ENCODE measurements at places on chromosomes 4 and X. TPM values are rescaled to one million over a fixed set of nuclear protein-coding genes. Genes with fewer than 3 reads are reported as not detected.

GRCh38 chrX:65910899-65911298, 129.0 kb downstream of the VSIG4 start:
- no peak for DNase-seq

- DNase-seq: no peak
Measured at GRCh38 chr4:37799941-37800554, 26.4 kb upstream of the PGM2 start.

DNA sequence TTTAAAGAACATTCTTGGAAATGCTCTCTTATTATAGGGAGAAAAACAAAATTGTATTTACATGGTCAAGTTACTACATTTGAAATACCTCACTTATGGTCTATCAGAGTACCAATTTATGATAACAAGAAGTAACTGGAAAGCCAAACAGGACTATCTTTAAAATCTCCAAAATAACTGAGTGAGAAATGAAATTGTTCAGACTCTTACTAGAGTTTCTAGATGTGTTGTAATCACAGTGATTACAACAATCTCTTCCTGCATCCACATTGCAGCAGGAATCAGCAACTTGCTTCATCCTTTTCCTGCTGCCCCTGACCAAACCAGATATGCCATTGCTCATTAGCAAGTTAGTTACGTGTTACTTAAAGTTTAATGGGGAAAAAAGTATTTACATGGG, 245.2 kb upstream of the SMIM31 start:
- DNase-seq: no peak

DNA sequence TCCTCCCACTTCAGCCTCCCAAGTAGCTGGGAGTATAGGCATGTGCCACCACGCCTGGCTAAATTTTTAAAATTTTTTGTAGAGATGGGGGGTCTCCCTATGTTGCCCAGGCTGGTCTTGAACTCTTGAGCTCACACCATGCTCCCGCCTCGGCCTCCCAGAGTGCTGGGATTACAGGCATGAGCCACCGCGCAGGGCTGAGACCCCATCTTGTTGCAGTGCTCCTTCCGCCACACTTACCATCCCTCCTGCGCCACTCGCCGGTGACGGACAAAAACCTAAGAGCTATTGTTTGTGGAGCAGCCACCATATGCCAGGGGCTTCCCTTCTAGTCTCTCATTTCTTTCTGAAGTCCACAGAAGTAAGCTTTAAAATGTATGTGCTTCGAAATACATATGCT, 34.5 kb downstream of the NSG1 start:
- no peak for DNase-seq

DNA sequence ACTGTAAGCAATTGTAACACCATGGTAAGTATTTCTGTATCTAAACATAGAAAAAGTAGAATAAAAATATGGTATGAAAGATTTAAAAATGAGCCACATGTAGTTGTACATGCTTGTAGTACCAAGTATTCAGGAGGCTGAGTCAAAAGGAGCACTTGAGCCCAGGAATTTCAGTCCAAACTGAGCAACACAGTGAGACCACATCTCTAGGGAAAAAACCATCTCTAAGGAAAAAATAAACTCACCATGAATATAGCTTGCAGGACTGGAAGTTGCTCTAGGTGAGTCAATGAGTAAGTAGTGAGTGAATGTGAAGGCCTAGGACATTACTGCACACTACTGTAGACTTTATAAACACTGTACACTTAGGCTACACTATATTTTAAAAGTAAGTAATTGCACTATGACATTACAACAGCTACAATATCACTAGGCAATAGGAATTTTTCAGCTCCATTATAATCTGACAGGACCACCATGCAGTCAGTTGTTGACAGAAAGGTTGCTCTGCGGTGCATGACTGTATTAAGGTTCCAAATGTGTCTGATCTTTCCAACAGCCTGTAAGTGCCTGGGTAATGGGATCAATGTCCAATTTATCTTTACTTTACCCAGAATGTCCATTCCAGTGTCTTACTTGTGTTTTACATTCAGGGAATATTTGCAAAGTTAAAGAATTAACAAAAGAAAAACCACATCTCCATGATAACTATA, 28.9 kb upstream of the LRBA start:
- DNase-seq: no peak

- no peak for DNase-seq
Measured at GRCh38 chr4:20393486-20394100, 141.9 kb downstream of the SLIT2 start.

GRCh38 chr4:125244848-125245450, 69.8 kb upstream of the FAT4 start:
- DNase-seq: no peak

DNA sequence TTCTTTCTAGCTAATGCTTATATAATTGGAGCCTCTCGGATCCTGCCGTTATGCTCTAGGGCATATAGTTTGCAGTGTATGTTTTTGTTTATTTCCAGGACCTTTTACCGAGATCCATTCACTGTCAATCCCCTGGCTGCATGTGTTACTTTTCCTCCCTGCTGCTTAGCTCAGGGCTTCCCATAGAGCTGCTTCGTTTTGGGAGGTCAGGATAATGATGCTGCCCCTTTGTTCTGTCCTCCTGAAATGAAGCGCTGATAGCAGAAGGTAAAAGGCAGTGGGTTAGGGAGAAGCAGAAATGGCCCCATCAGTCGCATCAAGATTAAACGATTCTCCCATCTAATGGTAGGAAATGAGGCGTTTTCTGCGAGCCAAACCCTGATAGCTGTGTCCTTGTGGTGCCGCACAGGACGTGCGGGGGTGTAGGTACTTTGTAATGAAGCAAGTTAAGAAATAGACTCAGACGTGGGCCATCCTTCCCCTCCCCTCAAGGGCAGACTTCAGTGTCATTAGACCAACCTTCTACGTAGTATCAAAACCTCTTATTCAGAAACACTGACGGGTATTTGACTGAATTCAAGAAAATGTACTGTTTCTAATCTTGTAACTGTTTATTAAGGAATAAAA, 37.3 kb downstream of the AFF2 start:
- no peak for DNase-seq

DNA sequence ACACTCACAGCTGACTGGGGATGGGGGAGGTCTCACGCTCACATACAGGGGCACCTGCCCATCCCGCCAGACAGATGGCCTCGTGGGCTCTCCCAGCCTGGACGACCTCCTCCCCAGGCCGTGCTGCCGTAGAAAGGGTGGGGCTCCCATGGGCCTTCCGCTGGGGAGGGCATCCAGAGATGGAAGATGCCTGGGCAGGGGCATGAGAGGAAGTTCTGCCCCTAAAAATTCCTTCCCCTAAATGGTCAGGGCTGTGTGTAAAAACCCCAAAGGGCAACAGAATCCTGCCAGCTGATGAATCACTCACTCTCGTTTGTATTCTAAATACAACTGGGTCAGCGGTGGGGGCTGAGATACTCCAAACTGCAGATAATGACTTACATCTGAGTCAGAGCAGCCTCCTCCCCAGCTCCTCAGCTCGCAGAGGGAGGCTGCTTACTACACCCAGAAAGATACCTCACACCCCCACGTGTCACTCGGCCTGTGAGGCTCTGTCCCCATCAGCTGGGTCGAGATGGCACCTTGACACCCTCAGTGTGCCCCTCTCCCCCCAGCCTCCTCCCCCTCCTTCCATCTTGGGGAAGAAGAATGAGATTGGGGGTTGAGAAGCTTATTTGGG, 10.1 kb downstream of the WDR1 start:
- DNase-seq: no peak

GRCh38 chr4:38237139-38237538, 276.9 kb downstream of the PTTG2 start:
- no peak for DNase-seq

DNA sequence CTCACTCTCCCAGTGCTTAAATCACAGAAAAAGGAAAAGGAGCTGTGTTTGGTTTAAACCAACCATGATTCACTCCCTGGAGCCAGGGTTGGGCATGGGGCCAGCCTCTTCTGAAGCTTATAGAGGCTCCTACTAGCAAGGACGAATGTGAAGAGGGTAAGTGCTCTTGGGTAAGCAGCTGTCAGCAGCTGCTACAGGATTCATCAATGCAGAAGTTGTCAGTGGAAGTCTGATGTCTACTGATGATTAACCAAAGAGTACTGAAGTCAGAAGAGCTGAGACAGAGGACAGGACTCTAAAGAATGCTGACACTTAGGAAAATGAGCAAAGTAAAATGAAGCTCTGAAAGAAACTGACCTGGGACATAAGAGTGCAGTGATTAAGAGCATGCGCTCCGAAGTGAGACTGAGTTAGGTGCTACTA, 32.7 kb upstream of the JADE1 start:
- no peak for DNase-seq

DNA sequence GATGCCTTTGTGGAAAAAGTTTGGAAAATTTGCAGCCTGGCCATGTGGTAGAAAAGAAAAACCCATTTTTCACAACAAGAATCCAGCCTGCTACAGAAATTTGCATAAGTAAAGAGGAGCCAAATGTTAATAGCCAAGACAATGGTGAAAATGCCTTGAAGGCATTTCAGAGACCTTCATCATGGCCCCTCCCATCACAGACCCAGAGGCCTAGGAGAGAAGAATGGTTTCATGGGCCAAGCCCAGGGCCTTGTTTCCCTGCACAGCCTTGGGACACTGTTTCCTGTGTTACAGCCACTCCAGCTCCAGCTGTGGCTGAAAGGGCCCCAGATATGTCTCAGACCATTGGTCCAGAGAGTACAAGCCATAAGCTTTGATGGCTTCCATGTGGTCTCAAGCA, 101.4 kb upstream of the LINC00632 start:
- DNase-seq: no peak

DNA sequence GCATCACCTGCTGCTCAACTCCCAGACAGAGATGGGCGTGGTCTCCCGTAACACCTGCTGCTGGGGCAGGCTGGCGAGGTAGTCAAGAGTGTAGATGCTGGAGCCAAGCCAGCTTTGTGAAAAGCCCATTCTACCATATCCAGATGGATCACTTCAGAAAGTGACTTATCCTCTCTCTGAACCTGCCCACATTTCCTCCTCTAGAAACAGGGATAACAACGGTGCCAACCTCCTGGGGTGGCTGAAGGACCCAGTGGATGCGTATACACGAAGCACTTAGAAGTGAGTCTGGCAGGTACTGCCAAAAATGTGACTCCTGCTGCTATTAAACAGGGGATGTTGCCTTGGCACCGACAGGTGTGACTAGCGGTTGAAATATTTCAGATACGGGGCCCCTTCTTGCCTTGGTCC, 95.8 kb downstream of the SORBS2 start:
- DNase-seq: no peak

- no peak for DNase-seq
Measured at GRCh38 chr4:36152735-36153134, 91.6 kb downstream of the ARAP2 start.

GRCh38 chr4:184165291-184165690, 52.4 kb downstream of the ENPP6 start:
- no peak for DNase-seq

DNA sequence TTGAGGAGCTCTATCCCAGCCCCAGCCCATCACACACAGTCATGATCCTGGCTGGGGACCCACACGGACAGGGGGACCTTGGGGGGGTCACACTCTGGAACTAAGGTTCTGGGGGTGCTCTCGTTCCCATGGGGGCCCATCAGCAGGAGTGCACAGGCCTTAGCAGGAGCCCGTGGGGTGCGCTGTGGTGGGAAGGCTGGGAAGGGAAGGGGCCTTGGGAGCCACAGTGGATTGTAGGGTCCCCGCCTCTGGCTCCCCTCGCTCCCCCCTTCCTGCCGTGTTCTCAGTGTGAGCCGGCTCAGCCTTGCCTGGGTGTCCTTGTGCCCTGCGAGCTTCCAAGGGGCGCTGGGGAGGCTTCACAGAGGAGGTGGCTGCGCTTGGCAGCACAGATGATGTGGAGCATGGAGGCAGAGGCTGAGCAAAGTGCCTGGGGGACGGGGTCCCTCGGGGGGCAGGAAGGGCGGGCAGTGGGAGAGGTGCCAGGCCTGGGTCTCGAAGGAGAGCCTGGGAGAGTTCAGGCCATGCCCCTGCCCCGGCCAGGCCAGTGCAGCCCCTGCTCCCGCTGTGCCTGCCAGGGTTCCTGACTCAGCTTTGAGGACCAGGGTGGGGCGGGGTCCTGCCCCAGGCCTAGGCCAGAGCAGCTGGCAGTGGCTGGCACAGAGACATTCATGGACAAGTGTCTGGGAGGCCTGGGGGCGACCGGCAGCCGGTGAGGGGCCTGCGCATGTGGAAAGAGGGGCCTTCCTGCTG, 5.5 kb upstream of the HGFAC start:
- DNase-seq: no peak

- DNase-seq: no peak
Measured at GRCh38 chr4:141248029-141248428, 27.3 kb downstream of the ZNF330 start.

GRCh38 chrX:133090236-133090809, 6.6 kb downstream of the USP26 start:
- no peak for DNase-seq

GRCh38 chr4:115145393-115146160, 32.2 kb upstream of the NDST4 start:
- no peak for DNase-seq

DNA sequence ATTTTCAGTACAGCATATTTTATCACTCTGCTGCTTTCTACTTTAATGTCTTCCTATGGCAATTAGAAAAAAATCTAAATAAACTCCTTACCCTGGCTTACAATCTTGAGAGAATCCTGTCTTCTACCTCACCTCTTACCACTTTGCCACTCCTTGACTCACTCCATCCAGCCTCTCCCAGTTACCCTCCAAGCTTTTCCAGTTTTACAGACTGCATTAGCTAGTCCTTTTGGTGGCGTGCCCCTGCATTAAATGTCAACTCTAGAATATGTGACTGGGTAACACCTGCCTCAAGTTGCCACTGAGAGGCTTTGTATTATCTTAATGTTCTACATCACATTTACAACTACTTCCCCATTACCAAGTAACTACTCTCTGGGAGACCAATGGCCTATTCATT, 7.5 kb upstream of the CDKL2 start:
- DNase-seq: no peak

DNA sequence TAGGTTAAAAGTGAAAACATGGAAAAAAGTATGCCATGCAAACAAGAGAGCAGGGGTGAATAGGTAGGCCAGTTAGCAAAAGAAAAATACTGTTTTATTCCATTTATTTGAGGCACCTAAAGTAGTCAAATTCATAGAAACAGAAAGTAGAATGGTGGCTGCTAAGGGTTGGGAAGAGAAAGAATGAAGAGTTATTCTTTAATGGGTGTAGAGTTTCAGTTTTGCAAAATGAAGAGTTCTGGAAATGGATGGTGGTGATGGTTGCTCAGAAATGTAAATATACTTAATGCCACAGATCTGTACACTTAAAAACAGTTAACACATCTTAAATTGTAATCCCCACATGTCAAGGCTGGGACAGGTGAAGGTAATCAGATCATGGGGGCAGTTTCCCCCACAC, 29.7 kb downstream of the PARM1 start:
- DNase-seq: no peak

SHOX gene
- 0.16 TPM for total RNA-seq

AMBN gene
- total RNA-seq: not detected

BEND4 gene
- 1.0 TPM for total RNA-seq

FOXR2 gene
- total RNA-seq: not detected

ASB11 gene
- not detected for total RNA-seq

IL15 gene
- total RNA-seq: not detected

GPR119 gene
- not detected for total RNA-seq

TEX11 gene
- total RNA-seq: not detected

TEX28 gene
- not detected for total RNA-seq

All from neural crest cell (in vitro differentiated cells).